HepG2 (cell line): ENCODE measurements at places on chromosomes 5 and 9. TPM values are rescaled to one million over a fixed set of nuclear protein-coding genes. Genes with fewer than 3 reads are reported as not detected.

GRCh38 chr9:83285445-83286225 lies 222.7 kb upstream of the RASEF start:
- peaks cover 4% of the 10 kb centered on the region; the same call in 2 of the 3 replicates for H3K36me3 ChIP-seq
- no peaks in the 10 kb centered on the region for H3K4me1 ChIP-seq
- H3K27me3 ChIP-seq = no peaks in the 10 kb centered on the region
- H3K4me3 ChIP-seq = no peak overlapping the region
- DNase-seq = no peak
- H3K27ac ChIP-seq = no peak overlapping the region

GRCh38 chr9:130995086-130996011 lies 13.6 kb upstream of the LAMC3 start:
- peaks cover 15% of the 10 kb centered on the region for H3K4me1 ChIP-seq
- H3K36me3 ChIP-seq = no peaks in the 10 kb centered on the region
- no peak for DNase-seq
- no peak overlapping the region for H3K4me3 ChIP-seq

- 0 out of 3 replicates have a peak, but pooled peaks cover 3% of the 10 kb centered on the region for H3K27me3 ChIP-seq
- DNase-seq = no peak
- no peaks in the 10 kb centered on the region for H3K36me3 ChIP-seq
- H3K27ac ChIP-seq = no peak overlapping the region
Observed at GRCh38 chr5:175003531-175003930, 279.1 kb downstream of the MSX2 start.

DNA sequence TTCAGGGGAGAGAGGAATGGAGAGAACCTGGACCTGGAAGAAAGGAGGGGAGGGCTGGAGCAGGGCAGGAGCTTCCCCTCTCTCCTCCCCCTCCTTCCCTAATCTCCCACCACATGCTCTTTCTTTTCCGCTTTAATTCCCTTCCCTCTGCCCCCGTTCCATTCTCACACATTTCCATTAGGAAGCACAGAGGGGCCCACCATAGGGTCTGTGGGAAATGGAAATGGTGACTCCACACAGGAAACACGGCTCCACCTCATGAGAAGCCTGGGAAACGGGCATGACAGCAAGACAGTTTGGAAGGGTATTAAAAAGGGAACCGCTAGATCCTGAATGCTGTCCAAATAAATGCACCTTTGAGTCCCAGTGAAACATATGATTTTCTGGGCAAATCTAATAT lies 64.9 kb upstream of the ENTREP1 start:
- no peaks in the 10 kb centered on the region for H3K27me3 ChIP-seq
- H3K4me1 ChIP-seq = no peaks in the 10 kb centered on the region
- DNase-seq = no peak
- H3K4me3 ChIP-seq = no peak overlapping the region

GRCh38 chr5:147017191-147017590 lies 138.6 kb upstream of the PPP2R2B start:
- H3K27ac ChIP-seq = no peak overlapping the region
- no peaks in the 10 kb centered on the region for H3K27me3 ChIP-seq
- H3K4me3 ChIP-seq = no peak overlapping the region

DNA sequence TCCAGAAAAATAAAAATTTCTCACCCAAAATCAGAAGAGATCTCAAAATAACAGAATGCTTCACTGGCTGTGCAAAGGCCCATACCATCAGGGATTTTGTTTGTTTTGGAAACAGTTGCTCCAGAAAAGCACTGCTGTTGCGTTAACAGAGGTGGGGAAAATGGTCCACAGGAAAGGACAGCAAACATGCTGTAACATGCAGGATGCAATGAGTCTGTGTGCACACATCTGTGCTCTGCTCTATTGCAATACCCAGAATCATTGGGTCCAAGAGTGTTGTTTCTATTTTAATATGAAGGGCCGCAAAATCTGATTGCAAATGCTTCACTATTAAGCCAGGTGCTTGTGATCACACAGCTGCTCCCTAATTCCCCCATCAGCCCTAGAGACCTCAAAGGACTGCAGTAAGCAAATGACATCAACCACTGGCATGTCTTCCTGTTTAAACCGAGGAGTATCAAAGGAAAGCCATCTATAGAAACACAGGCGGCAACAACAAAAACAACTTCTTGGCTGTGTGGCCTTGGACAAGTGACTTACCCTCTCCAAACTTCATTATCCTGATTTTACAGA lies 141.0 kb downstream of the DCP2 start:
- H3K27ac ChIP-seq = no peak overlapping the region
- no peaks in the 10 kb centered on the region for H3K36me3 ChIP-seq
- DNase-seq = no peak
- no peak overlapping the region for H3K4me3 ChIP-seq
- H3K4me1 ChIP-seq = no peaks in the 10 kb centered on the region
- H3K27me3 ChIP-seq = no peaks in the 10 kb centered on the region

DNA sequence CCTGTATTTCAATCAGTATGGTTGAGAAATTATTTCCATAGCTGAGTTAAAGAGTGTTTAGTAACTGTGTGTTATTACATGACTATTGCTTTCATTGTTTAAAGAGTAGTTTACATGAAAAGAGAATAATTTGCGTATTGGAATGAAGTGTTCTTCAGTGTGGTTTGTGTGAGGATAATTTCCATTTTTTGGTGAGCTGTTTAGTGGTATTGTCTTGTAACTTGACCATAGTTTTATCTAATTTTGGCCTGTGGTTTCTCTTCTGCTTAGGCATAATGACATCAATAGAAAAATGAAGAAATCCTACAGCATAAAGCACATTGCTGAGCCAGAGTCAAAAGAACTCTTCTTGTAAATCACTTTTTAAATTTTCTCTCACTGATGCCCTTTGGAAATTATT lies 151.2 kb downstream of the SNCAIP start:
- no peak for DNase-seq
- no peak overlapping the region for H3K27ac ChIP-seq
- no peaks in the 10 kb centered on the region for H3K4me1 ChIP-seq
- H3K36me3 ChIP-seq = no peaks in the 10 kb centered on the region

Gene ECSCR
- total RNA-seq = not detected in 2 replicates
